ENCODE measurements at places on chromosomes 1 and 21. TPM values are rescaled to one million over a fixed set of nuclear protein-coding genes. Genes with fewer than 3 reads are reported as not detected.

GRCh38 chr1:243363832-243364231 is 108.0 kb downstream of the SDCCAG8 start:
- DNase-seq: no peak

SLC1A7 gene
- not detected for polyA plus RNA-seq

TNFRSF1B gene
- polyA plus RNA-seq: 0.04 TPM

RGS8 gene
- not detected for polyA plus RNA-seq
